ENCODE measurements at places on chromosomes 6 and 20. TPM values are rescaled to one million over a fixed set of nuclear protein-coding genes. Genes with fewer than 3 reads are reported as not detected.

Gene SLCO4A1
- total RNA-seq, result 12.2 TPM

Gene MDFI
- total RNA-seq, result 0.67 TPM

Gene C6orf118
- total RNA-seq, result 0.13 TPM

Gene ANGPT4
- total RNA-seq, result 0.02 TPM

Gene INSM1
- total RNA-seq, result not detected

Gene OCSTAMP
- total RNA-seq, result not detected

Gene NNAT
- total RNA-seq, result not detected

Gene MTG2
- 36.8 TPM for total RNA-seq

Gene NKX2-2
- total RNA-seq, result not detected

Gene TMC2
- total RNA-seq, result not detected

Gene TAAR8
- total RNA-seq, result not detected

Gene ACOT13
- total RNA-seq, result 26.0 TPM

Gene MUC21
- not detected for total RNA-seq

Gene CHRNA4
- 0.35 TPM for total RNA-seq

Gene CYP39A1
- not detected for total RNA-seq

Gene CDH26
- 0.30 TPM for total RNA-seq

Measured in A549 treated with Hydrocortisone at 1 μM for 4 hours (cell line).